ENCODE measurements at places on chromosomes 7 and 10.

DNA sequence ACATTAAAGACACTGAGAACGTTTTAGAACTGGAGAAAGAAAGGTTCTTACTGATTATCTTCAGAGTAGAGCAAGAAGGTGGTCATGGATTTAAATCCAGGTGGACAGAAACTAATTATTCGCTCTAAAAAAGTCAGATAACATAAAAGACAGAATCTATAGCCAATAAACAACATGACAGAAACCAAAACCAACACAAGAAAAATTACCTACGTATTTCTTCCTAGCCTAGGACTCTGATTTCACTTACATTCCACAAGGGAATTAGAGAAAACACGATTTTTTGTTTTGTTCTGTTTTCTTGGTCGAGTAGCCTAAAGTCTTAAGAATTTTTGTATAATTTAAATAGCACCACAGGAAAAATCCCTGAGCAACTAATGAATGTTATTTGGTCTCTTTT lies 15.1 kb downstream of the CPA1 start:
- DNase-seq, result no peak

DNA sequence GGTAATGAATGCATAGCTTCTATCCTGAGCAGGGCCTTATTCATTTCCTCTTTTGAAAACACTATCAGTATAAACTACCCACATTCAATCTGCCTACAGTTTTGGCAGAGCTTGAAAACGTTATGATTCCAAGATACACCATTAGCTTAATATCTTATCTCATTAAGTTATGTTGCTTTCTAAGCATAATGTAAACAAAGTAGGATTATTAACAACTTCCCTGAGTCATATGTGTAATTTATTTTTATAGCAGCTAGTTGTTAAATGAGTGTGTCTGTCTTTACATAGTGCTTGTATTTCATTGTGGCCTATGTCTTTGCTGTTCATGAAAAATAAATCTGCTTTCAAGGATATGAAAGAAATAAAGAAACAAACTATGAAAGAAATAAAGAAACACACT lies 106.2 kb upstream of the DLX6 start:
- no peak for DNase-seq

DNA sequence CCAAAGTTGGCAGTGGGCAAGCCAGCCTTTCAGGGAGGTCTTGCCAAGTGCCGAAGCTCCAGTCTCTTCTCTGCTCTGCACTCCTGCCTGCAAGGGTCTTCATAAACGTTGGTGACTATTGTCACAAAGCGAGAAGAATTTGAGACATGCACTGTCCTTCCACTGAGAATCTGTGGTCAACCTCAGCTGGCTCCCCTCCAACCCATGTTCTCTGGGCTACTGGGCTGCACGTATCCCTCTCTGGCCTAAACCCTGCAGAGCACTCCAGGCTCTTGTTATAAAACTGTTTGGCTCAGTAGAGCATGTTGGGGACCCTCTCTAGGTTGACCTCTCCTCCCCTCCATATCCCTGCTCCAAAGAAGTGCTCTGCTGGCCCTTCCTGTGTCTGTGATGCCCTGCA lies 260.4 kb upstream of the NFE2L3 start:
- DNase-seq, result no peak

DNA sequence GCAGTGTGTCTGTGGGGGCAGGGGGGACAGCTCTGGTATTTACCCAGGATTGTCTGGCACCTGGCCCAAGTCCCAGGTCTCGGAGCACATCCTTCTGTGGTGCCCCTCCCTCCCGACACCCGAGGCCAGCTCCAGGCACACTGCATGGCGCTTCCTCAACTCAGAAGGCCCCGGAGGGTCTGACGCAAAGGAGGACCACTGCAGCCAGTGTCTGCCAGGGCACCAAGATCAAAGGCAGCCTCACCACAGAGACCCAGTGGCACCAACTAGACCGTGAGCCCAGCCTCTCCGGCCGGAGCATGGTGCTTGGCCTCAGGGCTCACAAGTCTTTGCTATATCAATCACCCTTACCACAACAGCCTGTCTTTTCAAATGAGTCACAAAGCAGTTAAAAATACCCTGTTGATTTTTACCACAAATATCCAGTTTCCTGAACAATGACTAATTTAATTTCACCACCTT lies 99.3 kb upstream of the DDC start:
- DNase-seq, result no peak

DNA sequence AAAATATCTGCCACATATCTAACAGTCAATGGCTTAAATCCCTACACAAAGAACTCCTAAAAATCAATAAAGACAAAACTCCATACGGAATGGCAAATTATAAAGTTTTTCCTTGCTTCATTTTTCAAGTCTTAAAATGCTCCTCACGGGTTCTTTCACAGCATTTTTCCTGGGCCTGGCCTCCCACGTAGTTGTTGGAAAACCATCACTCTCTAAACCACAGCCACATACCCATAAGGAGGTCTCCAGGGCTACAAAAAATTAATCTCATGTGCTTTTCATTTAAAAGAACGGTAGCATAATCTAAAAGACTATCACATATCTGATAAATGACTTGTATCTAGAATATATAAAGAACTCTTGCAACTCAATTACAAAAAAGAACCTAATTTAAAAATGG lies 2.9 kb downstream of the COA1 start:
- no peak for DNase-seq

- DNase-seq, result no peak
These were observed 365 bp downstream of the YME1L1 start for GRCh38 chr10:27153845-27154193.

- DNase-seq, result no peak
These were observed 5.8 kb downstream of the UNC5B start for GRCh38 chr10:71218046-71218650.

Measured in HuH-7.5 (cell line).